Stimulated activated CD8-positive, alpha-beta memory T cell treated with anti-CD3 and anti-CD28 coated beads, Interleukin-4, amount 100 ng/mL, for 4 hours (primary cell): ENCODE measurements at places on chromosomes 7 and 10.

DNA sequence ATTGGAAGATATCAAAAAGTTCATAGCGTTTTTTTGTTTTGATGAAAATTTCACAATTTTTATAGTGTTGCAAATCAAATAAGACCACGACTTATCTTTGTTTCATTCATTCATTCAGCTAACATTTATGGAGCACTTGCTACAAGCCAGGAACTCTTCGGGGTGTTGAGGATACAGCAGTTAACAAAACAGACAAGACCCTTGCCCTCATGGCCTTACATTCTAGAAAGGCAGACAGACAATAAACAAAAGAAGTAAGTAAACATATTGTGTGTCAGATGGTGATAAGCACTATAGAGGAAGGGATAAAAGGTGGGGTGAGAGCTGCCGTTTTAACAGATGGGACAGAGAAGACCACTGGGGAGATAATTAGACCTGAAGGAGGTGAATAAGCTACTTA is 41.6 kb upstream of the GSAP start:
- no peak for DNase-seq

DNA sequence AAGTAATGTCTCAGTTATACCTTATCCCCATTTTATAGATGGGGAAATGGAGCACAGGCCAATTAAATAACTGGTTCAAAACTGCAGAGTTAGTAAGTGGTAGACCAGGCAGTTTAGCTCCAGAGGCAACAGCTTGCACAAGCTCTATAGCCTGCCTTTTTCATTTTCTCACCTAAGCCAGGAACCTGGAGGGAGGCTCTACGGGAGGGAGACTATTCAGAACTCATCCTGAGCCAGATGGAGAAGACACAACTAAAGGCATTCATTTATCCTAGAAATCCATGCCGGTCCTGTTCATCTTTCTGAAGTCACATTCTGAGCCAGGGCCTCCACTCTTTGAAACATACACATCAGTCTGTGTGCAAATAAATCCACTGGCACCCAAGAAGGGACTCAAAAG is 103.2 kb downstream of the CALN1 start:
- DNase-seq, result no peak

DNA sequence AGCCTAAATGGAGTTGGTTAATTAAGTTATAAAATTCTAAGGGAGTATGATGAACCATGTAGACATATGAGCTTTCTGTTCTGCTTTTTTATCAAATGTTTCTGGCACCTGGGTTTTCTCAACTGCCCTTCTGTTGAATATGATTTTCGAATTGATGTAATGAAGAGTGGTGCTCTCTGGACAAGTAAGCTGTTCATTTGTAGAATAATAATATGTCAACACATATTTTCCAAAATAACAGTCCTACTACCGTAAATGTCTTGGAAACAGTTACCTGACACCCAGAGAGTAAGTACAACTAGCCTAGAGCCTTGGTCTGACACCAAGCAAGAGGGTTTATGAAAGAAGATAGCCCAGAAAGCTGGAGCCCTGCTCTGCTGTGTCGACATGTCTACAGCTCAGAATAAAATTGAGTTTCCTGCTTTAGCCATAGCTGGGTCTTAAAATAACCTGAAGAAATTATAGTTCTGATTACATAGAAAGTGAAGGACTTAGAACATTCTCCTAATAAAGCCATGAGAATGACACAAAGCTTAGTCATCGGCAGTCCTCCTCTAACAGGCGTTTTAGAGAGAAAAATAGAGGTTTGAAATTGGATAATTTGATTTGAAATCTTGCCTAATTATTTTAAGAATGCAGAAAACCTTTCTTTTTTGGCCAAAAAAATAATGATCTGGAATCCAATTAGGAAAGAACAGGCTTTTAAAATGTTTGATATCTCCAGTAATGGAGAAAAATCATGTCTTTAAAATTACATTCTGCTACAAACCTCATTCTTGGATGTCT is 25.1 kb downstream of the HDAC9 start:
- no peak for DNase-seq

DNA sequence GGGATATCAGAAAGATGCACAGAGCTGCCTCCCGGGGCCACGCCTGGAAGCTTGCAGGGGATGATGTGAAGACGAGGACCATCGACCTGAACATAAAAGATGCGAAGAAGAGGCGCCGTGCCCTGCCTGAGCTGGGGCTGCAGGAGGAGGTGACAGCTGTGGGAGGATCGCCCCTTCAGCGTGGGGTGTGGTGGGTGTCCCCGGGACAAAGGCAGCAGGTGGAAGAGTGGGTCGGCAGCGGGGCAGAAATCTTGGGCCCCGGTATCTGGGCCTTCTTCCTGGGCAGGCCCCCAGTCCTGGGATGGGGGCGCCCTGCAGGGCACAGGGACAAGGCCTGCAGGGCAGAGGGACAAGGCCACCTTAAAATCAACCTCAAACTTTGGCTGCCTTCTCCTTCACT is 134.9 kb downstream of the OR13A1 start:
- no peak for DNase-seq

GRCh38 chr10:114291516-114291915 is 52.5 kb downstream of the VWA2 start:
- DNase-seq, result no peak

GRCh38 chr7:2732959-2733584 is 45.1 kb downstream of the AMZ1 start:
- no peak for DNase-seq

DNA sequence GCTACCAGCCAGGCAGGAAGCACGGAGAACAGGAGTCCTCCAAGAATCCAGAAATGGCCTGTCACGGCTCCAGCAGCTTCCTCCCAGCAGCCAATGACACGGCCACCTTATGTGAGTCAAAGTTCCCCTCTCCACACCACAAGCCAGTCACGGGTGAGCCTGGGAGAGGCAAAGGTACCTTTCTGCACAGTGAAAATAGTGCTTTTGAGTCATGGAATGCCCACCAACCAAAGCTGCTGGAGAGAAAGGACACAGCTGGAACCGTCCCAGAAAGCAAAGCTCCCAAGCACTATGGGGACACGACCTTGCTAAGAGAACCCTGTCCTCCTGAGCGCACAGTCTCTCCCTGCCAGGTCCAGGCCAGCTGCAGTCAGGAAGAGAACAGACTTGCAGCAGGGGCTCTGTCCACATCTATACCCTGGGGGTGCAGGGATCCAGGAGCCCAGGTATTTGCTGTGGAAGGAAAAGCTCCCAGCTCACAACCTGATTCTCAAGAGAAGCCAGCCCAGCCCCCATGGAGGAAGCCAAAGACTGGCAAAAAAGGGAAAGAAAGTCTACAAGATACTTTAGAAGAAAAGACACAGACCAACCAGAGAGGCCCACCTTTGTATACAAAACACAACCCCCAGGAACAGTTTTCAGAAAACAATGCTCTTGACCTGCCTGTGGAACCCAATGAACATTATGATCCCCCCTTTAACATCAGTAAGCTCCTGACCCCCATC is 24.4 kb downstream of the C10orf71 start:
- DNase-seq, result no peak

DNA sequence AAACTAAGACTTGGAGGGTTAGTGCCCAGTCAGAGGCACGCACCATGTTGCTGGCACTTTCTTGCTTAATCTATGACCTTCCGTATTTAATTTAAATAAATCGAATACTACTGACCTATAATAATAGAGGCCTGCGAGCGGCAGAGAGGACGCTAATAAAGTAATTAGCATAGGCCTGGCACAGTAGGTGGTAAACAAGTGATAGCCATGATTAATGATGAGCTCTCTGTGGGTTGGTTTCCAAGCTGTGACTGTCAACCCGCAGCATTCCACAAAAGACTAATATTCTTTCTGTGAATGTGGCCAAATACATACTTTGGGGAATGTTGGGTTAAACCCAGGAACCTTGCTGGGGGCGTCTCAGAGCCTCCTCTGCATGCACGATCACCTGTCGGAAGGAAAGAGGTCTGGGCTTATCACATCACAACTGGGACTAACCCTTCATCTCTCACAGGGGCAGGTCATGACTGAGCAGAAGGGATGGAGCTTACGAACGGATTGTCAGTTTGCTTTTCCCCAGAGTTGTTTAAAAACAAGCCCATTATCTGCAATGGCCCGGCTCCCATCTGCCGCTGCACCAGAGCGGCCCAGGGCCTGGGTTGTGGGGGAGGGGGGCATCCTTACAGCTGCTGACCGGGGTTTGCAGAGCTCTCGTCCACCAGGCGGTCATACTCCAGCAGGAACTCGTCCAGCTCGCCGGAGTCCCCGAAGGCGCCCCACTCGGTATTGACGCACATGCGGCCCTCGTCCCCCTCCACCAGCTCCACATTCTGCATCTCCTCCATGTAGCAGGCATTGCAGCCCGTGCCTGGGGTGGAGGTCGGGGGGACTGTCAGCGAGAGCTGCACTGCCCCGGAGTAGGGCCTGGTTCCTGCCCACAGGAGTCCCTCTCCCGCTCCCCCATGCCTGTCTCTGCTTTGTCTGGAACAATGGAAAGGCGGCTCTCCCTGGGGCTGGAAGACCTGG is 6.2 kb upstream of the MYL7 start:
- no peak for DNase-seq

- DNase-seq, result no peak
Measured at GRCh38 chr10:29176845-29177832, 111.7 kb upstream of the LYZL1 start.

- no peak for DNase-seq
Measured at GRCh38 chr7:150511048-150511447, 3.6 kb upstream of the GIMAP7 start.

- DNase-seq, result no peak
Measured at GRCh38 chr7:116984917-116985316, 31.6 kb downstream of the ST7 start.

DNA sequence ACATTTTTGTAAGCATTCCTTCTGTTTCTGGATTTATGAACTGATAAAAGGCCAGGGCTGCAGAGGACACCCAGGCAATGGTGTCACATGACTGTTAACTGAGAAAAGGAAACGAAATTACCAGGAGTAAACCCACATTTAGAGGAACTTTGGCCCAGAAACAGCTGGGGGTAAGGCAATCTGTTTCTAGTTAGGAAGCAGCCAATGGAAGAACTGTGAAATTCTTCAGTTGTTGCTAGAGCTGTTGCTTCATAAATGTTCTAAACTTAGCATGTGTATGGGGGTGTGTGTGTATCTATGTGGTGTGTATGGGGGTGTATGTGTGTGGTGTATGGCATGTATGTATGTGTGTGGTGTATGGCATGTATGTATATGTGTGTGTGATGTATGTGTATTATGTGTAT is 11.8 kb upstream of the PDCD4 start:
- no peak for DNase-seq

DNA sequence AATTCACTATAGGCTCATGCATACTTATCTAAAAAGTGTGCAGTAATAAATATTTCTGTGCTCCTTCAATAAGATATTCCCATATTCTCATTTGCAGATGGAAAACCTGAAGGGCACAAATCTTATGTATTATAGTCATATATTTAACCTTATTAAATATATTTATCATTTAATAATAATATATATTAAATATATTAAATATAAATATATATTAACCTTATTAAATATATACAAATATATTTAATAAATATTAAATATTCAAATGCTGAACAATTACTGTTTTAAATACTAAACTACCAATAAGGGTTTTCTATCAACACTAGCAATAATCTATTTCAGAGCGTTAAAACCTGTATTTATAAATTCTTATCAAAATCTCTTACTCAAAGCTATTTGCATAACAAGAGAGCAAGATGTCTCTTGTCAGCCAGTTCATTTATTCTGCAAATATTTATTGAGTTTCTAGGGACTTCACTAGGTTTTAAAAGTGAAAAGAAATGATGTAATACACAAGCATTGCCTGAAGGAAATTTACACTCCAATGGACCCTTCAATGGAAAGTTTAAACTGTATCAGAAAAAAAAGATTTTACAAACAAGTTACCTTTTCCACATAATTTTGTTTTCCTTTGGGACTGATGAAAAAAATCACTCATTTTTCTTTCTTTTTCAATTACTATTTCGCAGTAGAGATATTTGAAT is 159.2 kb downstream of the AGMO start:
- DNase-seq, result no peak

DNA sequence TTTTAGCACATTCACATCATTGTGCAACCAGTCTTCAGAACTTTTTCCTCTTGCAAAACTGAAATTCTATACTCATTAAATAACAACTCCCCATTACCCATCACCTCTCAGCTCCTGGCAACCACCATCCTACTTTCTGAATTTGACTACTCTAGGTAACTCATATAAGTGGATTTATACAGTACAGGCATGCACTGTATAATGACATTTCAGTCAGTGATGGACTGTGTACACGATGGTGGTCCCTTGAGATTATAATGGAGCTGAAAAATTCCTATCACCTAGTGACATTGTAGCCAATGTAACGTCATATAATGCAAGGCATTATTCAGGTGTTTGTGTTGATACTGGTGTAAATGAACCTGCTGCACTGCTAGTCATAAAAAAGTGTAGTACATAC is 60.1 kb downstream of the BTRC start:
- no peak for DNase-seq

DNA sequence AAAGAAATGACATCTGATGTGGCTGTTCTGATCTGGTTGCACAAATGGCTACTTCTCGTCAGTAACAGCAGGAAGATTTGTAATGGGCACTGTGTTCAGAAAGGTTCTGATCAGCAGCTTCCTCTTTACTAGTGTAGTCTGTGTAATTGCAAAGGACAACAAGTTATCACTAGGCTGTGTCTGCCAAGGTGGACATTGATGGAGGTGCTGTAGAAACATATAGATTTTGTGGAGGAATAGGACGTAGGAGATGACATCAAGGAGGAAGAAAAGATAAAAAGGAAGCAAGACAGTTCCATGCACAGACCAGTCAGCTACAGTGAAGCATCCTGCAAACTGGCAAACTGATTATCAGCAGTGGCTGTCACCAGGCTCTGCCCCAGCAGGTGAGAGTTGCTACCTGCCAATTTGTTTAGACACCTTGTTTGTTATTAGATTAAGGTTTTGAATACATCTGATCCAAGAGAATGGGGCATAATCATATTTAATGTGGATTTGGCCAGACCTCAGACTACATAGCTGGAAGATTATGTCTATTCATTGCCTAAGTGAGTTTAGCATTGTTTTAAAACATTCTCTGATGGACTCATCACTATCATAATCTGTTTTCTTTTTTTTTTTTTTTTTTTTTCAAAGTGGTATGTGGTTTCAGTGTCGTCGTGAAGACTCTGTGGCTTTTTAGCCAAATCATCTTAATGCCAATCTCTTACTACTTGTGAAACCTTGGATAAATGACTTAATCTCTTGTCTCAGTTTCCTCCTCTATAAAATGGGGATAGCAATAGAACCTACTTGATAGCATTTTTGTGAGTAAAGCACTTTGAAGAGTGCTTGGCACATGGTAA is 417.9 kb upstream of the LRGUK start:
- no peak for DNase-seq
